ENCODE measurements at places on chromosomes 13 and 19.

- no peak for DNase-seq
Observed at GRCh38 chr13:110371550-110372465, 64.7 kb downstream of the COL4A2 start.

GRCh38 chr19:36120092-36120983 is 5.1 kb downstream of the TBCB start:
- no peak for DNase-seq

GRCh38 chr19:47719047-47719859 is 6.0 kb downstream of the EHD2 start:
- DNase-seq, result no peak

DNA sequence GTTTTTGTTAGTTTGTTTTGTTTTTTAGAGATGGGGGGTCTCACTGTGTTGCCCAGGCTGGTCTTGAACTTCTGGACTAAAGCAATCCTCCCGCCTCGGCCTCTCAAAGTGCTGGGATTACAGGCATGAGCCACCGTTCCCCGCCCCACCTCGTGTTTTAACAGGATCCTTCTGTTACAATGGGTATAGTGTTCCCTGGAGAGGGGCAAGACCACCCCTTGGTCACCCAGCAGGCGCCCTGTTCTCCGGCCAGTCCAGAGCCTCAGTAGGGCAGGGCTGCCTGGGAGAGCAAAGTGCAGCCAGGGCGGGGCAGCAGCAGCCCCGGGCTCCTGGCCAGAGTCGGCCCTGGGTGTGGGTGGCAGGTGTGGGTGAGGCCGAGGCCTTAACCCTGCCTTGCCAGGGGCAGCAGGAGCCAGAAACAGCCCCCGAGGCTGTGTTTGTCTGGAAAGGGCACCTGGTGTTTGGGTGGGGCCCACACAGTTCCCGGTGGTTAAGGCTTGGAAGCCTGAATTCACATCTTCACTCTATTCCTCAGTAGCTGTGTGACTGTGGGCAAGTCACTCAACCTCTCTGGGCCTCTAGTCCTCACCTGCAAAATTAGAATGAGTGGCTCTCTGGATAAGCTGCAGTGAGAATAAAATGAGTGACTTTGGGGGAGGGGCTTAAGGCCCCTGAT is 7.2 kb downstream of the VASP start:
- DNase-seq, result no peak

DNA sequence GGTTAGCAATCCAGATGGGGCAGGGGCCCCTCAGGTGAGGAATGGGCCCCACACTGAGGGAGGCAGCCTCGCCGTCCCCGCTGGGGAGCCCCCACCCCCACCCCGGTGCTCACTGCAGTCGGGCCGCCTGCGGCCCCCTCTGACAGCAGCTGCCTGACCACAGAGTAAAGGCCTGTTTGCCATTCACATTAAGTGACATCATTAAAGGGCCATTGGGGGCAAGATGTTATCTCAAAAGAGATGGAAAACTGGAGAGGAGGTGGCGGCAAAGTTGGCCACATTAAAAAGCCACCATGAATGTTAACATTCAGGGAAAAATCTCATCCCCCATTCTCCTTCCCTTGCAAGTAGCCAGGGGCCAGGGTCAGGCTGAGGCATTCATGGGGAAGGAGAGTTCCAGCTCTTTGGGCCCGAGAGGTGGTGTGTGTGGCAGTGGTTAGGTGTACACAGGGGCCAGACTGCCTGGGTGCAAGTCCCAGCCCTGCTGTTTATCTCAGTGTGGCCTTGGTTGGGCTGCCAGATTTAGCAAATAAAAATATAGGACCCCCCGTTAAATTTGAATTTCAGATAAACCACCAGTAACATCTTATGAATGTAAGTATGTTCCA is 20.9 kb downstream of the VSTM2B start:
- no peak for DNase-seq

DNA sequence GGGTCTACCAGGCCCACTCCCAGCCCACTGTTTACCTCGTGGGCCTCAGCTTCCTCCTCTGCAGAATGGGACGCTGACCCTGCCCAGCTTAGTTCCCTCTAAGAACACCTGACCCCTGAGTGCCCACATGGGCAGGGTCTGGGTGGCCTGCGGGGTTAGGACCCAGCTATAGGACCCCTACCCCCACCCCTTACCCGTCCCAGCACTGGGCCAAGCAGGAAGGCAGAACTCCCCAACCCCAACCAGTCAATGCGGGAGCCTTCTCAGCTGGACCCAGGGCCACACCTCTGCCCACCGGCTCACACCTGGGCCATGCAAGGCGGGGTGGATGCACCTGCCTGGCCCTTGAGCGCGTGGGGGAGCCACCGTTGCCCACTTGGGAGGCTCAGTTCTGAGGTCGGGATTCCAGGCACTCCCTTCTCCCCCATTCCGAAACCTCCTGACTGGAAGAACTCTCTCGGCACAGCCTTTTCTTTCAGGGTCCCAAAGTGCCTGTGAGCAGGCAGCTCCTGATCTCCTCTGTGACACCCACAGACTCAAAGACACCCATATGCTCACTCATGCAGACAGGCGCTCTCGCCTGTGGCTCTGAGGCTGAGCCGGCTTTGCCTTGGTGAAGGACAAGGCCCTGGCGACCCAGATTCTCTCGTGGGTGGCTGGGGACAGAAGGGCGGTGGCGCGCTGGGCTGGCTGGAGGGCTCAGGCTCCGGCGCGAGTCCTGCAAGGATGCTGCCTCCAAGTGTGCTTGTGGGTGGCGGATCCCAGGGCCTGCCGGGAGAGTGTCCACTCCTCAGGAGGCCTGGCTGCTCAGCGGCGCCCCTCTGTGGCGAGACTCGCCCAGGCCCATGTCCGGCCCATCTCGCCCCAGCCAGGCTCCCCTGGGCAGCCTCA is 27.9 kb upstream of the PARP4 start:
- DNase-seq, result no peak

DNA sequence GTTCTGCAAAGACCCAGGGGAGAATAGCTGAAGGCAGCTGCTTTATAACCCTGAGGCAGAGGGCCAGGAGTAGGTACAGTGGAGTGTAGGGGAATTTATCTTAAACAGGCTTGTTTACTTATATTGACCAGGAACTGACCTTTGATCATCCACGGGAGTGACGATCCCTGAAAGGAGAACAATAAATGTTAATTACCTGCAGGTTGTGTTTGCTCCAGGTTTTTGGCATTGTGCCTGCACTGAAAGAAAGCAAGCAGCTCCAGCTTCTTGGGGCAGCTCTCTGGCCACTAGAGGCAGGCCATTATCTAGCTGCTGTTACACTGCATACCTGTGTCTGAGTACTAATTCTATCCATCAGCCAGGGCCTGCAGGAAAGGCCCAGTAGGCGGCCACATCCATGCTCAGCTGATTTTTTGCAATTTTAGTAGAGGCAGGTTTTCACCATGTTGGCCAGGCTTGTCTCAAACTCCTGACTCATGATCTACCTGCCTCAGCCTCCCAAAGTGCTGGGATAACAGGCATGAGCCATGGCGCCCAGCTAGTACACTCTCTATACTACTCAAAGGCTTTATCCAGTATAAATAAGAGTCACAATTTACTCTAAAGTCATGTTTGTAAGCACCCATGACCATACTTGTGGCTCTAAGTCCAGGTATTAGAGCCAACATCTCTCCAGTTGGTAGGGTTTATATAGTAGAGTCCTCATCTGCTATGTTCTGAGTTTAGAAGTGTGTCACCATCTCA is 8.5 kb upstream of the ZNF91 start:
- no peak for DNase-seq

- DNase-seq, result no peak
Observed at GRCh38 chr13:74273581-74273980, 139.4 kb upstream of the KLF12 start.

Measured in activated CD4-positive, alpha-beta T cell treated with anti-CD3 and anti-CD28 coated beads, Interleukin-2, amount 50 U/mL, for 24 hours (primary cell).